ENCODE measurements at places on chromosomes 5 and 9. TPM values are rescaled to one million over a fixed set of nuclear protein-coding genes. Genes with fewer than 3 reads are reported as not detected.

CENPK gene
- 2.7 TPM for total RNA-seq

EGFLAM gene
- 4.7 TPM for total RNA-seq

CEMIP2 gene
- total RNA-seq, result 65.6 TPM

ERCC6L2 gene
- 81.1 TPM for total RNA-seq

AGXT2 gene
- not detected for total RNA-seq

FOXD4L3 gene
- total RNA-seq, result not detected

GPR150 gene
- 0.28 TPM for total RNA-seq

PPIP5K2 gene
- total RNA-seq, result 34.1 TPM

MCIDAS gene
- not detected for total RNA-seq

DPP7 gene
- 68.8 TPM for total RNA-seq

TMEM252 gene
- not detected for total RNA-seq

MAT2B gene
- 60.6 TPM for total RNA-seq

IFNK gene
- total RNA-seq, result not detected

TNFSF15 gene
- total RNA-seq, result 0.55 TPM

Data from smooth muscle cell of bladder (primary cell).